ENCODE measurements at places on chromosomes 7 and 10.

DNA sequence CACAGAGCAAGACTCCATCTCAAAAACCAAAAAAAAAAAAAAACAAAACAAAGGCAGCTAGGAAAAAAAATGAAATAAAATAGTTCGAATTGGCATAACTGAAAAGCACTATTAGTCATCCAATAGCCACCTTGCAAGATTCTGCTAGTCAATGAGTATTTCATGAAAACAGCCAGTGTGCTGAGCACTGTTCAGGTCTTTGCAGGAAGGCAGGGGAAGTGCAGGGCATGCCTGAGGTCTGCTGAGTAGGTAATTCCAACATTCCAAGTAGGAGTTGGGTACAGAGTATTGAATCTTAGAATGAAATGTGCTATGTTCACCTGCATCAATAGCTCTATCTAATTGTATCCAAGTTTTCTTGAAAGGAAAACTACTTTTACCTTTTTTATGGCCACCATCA, 22.9 kb downstream of the ABRAXAS2 start:
- DNase-seq = no peak

DNA sequence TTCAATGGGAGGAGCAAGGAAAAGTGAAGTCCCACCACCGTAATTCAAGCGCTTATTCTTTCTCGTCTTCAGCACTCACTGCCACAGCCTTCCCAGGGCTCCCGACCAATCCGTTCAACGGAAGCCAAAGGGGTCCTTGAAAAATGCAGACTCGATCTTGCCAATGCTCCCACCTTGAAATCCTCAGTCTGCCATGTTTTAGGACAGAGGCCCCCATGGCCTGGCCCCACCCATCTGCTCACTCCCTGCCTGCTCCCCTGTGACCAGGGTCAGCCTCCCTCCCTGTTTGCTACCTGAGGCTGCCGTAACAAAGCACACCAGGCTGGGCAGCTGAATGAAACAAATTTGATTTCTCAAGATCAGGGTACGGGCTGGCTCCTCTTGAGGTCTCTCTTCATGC, 3.0 kb upstream of the DNAAF5 start:
- DNase-seq = no peak

GRCh38 chr7:70263471-70264255, 665.4 kb downstream of the AUTS2 start:
- DNase-seq = no peak

DNA sequence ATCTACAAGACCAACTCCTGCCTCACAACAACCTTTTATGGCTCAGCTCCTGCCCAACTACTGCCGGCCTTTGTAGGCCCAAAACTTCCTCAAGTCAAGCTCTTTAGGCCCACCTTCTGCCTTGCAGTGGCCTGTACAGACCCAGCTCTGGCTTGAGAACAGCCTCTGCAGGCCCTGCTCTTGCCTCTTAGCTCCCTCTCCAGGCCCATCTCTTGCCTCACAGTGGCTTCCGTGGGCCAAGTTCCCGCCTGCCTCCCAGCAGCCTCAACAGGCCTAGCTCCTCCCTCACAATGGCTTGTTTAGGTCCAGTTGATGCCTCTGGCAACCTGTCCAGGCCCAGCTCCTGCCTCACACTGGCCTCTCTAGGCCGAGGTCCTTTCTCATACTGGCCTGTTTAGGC, 32.4 kb upstream of the VKORC1L1 start:
- no peak for DNase-seq

DNA sequence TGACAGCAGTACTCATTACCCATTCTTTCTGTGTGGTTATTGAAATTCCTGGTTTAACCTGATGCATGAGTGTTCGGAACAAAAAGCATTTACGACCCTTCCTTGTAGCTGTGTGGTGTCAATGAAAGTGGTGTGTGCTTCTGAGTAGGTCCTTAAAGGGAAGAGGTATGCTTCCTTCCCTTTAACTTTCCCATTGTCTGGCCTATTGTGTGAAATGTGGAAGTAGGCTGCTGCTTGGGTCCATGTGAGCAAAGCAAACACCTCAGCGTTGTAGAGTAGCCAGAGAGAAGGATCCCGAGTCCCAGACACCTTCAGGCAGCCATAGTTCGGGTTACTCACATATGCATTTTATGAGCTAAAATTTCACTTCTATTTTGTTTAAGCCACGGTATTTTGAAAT, 74.7 kb downstream of the TSPAN12 start:
- no peak for DNase-seq
